CD4-positive, alpha-beta T cell treated with Interleukin-2 at 100 ng/mL for 4 hours (primary cell): ENCODE measurements at places on chromosomes 12 and 14.
A peak's percentile ranks its signal among the peaks of the same experiment; 100 is the strongest.

- DNase-seq = no peak
Observed at GRCh38 chr14:76115010-76115422, 36.7 kb upstream of the GPATCH2L start.

- no peak for DNase-seq
Observed at GRCh38 chr12:25051171-25051570, 102.3 kb upstream of the BCAT1 start.

GRCh38 chr12:2944401-2945047, 14.7 kb upstream of the TEAD4 start:
- DNase-seq = peak; percentile 44

- no peak for DNase-seq
Observed at GRCh38 chr12:46446645-46447044, 74.1 kb upstream of the SLC38A2 start.
